ENCODE measurements at places on chromosomes 4 and X.
A peak's percentile ranks its signal among the peaks of the same experiment; 100 is the strongest.

DNA sequence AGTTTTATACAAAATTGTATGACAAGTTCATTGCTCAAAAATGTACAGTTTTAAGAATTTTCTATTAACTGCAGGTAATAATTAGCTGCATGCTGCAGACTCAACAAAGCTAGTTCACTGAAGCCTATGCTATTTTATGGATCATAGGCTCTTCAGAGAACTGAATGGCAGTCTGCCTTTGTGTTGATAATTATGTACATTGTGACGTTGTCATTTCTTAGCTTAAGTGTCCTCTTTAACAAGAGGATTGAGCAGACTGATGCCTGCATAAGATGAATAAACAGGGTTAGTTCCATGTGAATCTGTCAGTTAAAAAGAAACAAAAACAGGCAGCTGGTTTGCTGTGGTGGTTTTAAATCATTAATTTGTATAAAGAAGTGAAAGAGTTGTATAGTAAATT lies 131.0 kb downstream of the TET2 start:
- DNase-seq, result no peak

DNA sequence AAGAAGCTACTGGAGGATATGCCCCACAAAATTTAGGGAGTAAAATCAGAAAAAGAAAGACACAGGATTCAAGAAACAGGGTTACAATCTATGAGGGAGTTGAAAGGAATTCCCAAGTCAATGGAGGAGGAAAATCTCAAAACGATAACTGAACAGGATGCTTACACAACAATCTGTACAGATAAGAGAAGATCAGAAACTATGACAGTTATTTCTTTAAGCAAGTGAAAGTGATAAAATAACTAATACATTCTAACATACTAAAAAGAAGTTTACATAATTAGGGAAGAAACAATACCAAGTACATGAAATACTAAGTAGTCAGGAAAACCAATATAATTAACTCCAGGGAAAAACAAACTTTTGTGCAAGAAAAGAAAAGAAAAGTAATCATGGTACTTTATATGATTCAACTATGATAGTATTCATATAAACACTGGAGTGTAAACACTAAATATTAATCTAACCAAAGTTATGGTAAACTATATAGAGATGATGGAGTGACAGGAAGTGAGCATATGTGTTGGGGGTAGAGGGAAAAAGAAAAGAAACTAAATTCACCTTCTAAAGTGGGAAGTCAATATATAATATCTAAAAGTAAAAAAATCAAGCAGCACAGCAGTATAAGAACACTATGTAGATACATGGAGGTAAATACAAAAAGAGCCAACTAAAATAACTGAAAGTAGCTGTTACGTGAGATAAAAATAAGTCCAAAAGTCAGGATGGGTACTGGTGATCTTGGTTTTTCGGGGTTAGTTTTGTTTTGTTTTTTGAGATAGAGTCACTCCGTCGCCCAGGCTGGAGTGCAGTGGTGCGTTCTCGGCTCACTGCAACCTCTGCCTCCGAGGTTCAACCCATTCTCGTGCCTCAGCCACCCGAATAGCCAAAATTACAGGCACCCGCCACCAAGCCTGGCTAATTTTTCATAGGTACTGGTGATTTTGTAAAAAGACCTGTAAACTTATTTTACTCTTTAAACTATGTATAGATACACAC lies 99.3 kb downstream of the TEX11 start:
- DNase-seq, result no peak

- DNase-seq, result no peak
Observed at GRCh38 chr4:111802191-111802590, 343.1 kb upstream of the FAM241A start.

GRCh38 chr4:145167887-145168286 lies 12.5 kb downstream of the OTUD4 start:
- no peak for DNase-seq

DNA sequence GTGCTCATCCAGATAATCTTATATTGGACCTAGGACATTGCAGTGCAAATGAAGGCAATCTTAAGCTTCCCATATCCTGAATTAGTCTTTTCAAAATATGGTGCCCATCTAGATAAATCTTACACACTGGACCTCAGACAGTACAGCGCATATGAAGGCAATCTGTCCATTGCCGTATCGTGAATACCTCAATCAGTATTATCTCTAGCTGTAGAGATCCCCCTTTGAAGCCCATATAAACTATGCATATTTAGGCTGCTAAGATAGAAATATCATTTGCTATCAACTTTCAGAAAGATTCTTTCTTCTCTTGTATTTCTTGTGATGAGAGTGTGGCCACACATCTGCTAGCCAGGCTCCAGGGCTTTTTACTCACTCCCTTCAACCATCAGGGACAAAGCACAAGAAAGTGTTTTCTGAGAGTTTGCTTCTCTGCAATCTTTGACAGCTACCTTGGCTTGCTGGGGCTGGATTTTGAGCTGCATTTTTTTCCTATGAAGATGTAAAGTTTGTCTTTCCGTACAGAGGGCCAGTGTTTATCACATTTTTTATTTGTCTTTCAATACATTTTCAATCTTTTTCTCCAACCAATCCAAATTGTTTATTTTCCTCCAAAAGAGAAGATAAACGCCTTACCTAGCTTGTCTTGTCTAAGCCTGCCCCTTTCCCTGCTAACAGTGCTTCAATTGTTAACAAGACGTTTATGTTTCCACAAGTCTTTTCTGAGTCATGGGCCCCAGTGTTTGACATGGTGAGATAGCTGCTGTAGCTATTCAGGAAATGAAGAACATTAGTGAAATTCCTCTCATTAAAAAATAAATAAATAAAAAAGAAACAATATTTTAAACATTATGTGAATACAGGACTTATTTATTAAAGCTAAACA lies 57.6 kb upstream of the FAT1 start:
- no peak for DNase-seq

DNA sequence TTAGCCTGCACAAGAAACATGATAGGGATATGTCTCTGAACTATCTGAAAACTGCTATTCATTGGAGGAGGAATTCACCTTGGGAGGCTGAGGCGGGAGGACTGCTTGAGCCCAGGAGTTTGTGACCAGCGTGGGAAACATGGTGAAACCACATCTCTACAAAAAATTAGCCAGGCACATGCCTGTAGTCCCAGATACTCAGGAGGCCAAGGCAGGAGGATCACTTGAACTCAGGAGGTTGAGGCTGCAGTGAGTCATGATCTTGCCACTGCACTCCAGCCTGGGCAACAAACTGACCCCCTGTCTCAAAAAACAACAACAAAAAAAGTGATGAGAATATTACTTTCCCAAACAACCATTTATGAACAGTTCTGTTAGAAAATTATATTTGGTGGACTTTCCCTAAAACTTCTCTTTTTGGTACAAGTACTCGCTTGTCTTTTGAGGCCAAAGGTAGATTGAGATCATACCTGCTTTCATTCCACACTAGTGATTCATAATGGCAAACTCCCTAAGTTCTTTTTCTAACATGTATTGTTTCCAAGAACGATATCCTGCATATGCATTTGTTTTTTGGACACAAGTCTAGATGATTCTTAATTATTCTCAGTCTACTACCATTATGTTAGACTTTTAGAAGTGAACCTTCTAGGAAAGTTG lies 33.4 kb downstream of the METTL14 start:
- DNase-seq, result no peak

DNA sequence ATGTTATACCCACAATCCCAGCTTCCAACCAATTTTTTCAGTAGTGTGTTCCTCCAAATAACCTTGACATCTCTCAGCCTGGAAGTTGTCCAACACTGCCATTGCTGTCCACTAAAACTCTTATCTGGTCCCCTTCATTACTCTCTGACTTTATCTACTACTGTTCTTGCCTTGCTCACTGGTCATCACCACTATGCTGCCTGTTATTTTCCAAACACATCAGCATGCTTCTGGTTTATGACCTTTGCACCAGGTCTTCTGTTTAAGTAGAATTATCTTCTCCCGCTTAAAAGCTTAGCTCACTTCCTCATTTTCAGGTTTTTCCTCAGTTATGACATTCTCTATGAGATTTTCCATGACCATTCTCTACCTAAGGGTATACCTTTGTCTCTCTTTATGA lies 5.5 kb downstream of the ELMOD2 start:
- no peak for DNase-seq

DNA sequence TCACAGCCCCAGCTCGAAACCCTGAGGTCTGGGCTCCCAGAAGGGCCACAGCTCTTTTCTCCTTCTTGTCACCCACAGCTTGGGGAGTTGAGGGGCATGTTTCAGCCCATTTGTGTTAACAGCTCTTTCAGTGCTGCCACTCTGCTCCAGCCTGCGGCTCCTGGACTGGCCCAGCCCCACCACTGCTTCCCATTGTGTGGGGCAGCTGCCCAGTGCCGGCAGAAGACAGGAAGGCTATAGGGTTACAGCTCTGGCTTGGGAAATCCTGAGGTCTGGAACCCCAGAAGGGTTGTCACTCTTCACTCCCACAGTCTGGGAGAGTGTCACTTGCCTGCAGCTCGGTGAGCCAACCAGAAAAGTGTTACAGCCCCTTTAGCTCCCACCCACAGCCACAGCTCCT lies 7.0 kb upstream of the HNRNPD start:
- no peak for DNase-seq

- DNase-seq, result no peak
Observed at GRCh38 chrX:19785647-19786046, 101.8 kb downstream of the SH3KBP1 start.

- no peak for DNase-seq
Observed at GRCh38 chr4:138450546-138451275, 208.6 kb upstream of the SLC7A11 start.

DNA sequence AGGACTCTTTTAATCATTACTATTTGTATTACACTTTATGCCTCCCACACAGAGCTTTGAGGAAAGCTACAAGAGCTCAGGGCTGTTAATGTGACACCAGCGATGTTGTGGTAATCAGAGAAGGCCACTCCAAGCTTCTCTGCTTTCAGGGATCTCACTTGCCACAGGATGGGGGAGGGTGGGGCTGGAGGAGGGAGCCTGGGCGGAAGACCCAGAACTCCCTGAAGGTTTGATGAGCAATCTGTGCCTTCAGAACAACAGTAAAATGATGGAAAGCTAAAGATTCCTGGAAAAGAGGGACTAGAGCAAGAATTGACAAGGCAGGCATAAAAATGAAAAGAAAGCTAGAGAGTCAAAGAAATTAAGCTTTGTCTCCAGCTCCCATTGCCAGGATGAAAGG lies 75.6 kb downstream of the MAML3 start:
- peak; percentile 41 for DNase-seq
